CD4-positive, alpha-beta T cell treated with Interleukin-10 for 1 hour (primary cell): ENCODE measurements at places on chromosomes 5 and 9.

DNA sequence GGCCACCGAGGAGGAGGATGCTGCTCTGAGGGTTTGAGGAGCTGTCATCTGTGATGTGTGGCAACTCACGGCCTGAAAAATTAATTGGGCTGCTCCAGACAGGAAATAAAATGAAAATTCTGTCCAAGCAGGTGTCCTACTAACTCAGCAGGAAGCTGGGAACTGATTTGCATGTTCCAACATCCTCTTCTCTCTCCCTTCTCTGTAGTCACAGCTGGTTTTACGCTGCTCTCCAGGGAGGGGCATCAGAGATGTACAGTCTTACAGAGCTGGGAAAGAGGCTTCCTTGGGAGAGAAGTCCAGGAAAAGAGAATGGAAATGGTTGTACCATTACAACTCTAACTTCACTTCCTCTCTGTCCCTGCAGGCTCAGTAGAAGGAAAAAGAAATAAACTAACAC is 24.2 kb upstream of the SIL1 start:
- DNase-seq = no peak

GRCh38 chr9:8783941-8784340 is 984.4 kb upstream of the DMAC1 start:
- DNase-seq = no peak

DNA sequence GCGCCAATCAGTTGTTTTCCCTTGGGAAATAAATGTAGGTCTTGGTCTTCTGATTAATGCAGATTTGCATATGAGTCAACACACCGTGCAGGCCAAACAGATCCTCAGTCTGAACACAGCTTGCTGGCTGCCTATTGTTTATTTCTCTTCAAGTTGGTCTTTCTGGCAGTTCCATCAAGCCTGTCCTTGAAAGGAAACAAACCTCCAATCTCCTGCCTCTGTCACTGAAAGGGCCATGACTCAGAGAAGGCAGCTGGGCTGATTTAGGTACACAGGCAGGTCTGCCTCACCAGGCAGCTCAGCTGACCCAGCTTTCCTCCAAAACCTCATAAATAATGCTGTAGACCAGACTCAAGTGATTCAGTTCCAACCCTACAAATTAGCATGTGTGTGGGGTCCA is 175.9 kb downstream of the MAN2A1 start:
- no peak for DNase-seq

DNA sequence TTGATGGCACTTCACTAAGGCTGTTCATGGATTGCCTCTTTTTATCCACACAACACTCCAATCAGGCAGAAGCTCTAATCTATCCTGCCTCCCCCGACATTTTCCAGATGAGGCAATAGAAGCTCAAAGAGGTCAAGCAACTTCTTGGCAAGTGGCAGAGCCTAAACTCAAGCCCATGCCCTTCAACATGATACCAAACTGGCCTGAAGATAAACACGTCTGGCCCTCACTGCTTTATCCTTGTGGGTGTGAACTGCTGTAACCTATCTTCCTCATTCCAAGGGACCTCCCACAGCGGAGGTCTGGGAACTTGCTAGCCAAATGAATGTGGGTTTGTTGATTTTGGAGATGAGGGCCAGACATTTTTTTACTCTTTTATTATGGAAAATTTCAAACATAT is 9.5 kb downstream of the SLC35A4 start:
- no peak for DNase-seq

GRCh38 chr9:15149450-15149849 is 157.6 kb downstream of the TTC39B start:
- DNase-seq = no peak
